NCI-H1417 treated with DMSO at 0.1 percent for 48 hours (cell line): ENCODE measurements at places on chromosomes 3 and 15.

DNA sequence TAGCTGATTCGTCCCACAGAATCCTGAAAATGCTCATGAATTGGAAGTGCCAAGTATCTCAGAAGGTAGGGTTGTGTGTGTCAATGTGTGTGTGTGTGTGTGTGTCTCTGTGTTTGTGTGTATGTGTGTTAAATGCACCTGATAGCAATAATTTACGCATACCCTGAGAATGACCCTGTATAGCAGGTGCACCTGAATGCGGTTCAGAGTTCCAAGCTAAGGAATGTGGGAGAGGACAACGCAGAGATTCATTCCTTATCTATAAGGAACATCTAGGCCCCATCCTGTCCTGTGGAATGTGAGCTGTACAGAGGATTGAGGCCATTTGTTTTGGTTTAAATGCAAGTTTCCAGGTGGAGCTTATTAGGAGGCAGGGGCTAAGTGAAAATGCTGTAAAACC, 49.1 kb upstream of the NEDD4 start:
- DNase-seq = no peak

- DNase-seq = no peak
These were observed 257.0 kb downstream of the LSAMP start for GRCh38 chr3:116188231-116188785.

DNA sequence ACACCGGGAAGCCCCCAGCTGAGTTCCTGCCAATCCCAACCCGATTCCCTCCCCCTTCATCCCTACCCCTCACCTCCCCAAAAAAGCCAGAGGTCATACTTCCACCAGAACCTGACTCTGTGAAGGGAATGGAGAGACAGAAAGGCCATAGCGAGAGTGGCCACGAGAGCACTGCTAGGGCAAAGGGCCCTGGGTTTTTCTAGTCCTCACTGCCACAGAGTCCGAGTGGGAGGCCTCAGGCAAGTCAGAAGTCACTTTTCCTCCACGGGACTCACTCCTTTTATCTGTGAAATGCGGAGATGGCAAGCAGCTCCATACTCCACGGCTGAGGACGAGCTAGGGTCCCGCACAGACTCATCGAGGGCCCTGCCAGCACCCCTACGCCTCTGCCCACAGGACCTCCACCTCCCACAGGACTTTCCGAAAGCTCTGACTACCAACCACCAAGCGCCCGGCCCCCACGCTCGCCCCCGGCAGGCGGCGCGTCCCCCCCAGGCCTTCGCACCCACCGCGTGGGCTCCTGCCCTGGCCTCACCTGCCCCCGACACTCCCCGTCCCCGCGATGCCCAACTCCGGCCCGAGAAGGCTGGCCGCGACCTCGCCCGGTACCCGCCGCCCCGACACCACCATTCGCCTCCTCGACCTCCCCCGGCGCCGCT, 792 bp downstream of the ATP13A3 start:
- DNase-seq = no peak

GRCh38 chr3:30012941-30013543, 593.4 kb upstream of the TGFBR2 start:
- peak; percentile 6 for DNase-seq

- DNase-seq = no peak
These were observed 52.1 kb downstream of the TASOR start for GRCh38 chr3:56630966-56631365.

- peak; percentile 96 for DNase-seq
These were observed 6.4 kb upstream of the C15orf39 start for GRCh38 chr15:75195122-75195765.

DNA sequence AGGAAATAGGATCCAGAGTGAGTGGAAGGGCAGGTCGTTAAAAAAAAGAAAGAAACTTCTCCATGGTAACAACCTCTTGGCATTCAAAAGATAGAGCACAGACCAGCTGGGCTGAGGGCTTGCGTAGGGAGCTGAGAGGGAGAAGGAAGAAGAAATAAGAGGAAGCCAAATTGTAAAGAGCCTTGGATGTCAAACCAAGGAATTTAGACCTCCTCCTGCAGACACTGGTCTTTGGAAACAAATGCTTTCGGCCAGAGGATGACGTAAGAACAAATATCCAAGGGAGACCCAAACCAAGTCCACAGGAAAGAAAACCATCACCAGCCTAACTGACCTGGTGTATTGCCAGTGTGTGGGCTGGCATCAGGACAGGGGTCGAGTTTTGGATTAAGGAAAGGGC, 155.2 kb downstream of the UACA start:
- no peak for DNase-seq
